Astrocyte (in vitro differentiated cells and primary cell): ENCODE measurements at places on chromosomes 1 and 21. TPM values are rescaled to one million over a fixed set of nuclear protein-coding genes. Genes with fewer than 3 reads are reported as not detected.

Gene OR2L5
- not detected in 2 replicates for total RNA-seq

Gene KRTAP19-6
- not detected in 2 replicates for total RNA-seq

Gene LYPLA2
- total RNA-seq: 79.0 and 91.7 TPM in 2 replicates

Gene CYP4A11
- not detected in 2 replicates for total RNA-seq

Gene F5
- total RNA-seq: 0.10 and 0.18 TPM in 2 replicates

Gene C1orf210
- 0.50 and 0.84 TPM in 2 replicates for total RNA-seq

Gene SPRR2F
- total RNA-seq: not detected in 2 replicates

DNA sequence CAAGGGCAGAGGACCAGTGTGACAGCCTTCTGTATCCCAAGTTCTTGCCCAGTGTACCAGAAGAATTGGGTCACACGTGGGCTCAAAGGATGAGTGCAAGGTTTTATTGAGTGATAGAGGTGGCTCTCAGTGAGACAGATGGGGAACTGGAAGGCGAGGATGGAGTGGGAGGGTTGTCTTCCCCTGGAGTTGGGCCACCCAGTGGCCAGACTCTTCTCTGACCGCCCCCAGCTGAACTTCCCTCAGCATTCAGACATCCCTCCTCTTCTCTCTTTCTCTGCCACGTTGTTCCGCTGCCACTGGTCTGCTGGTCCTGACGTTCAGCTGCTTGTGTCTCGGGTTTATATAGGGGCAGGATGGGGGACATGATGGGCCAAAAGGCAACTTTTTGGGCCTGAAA is 150.1 kb upstream of the IVNS1ABP start:
- no peak overlapping the region for H3K27ac ChIP-seq
- H3K4me3 ChIP-seq: no peak overlapping the region
- H3K36me3 ChIP-seq: no peaks in the 10 kb centered on the region
- no peaks in the 10 kb centered on the region for H3K27me3 ChIP-seq
- no peaks in the 10 kb centered on the region for H3K4me1 ChIP-seq

DNA sequence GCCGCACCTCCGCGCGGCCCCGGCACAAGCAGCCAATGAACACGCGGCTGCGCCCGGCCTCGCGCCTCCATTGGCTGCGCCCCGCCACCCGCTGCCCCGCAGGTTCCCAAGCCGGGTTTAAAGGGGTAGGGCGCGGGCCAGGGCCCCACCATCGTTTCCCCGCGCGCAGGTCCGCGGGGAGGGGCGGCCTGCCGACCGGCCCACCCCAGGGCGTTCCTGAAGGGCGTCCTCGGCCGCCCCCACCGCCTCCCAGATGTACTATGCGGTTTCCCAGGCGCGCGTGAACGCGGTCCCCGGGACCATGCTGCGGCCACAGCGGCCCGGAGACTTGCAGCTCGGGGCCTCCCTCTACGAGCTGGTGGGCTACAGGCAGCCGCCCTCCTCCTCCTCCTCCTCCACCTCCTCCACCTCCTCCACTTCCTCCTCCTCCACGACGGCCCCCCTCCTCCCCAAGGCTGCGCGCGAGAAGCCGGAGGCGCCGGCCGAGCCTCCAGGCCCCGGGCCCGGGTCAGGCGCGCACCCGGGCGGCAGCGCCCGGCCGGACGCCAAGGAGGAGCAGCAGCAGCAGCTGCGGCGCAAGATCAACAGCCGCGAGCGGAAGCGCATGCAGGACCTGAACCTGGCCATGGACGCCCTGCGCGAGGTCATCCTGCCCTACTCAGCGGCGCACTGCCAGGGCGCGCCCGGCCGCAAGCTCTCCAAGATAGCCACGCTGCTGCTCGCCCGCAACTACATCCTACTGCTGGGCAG is at the start of gene OLIG1:
TSS of gene OLIG1 (plus strand) at position 148 of the 750 bp plus-strand sequence. CDS start at position 254, 106 bp downstream.
- H3K36me3 ChIP-seq: no peaks in the 10 kb centered on the region
- H3K27me3 ChIP-seq: peaks cover 86% of the 10 kb centered on the region
- H3K4me3 ChIP-seq: no peak within 1 kb of the TSS
- H3K27ac ChIP-seq: no peak within 1 kb of the TSS
- DNase-seq: peak; percentile 36
- H3K4me1 ChIP-seq: no peaks in the 10 kb centered on the region

- H3K4me1 ChIP-seq: no peaks in the 10 kb centered on the region
- no peaks in the 10 kb centered on the region for H3K36me3 ChIP-seq
- no peak for DNase-seq
- no peak overlapping the region for H3K27ac ChIP-seq
- H3K27me3 ChIP-seq: no peaks in the 10 kb centered on the region
- H3K4me3 ChIP-seq: no peak overlapping the region
Measured at GRCh38 chr1:244874974-244875579, 10.7 kb upstream of the HNRNPU start.

GRCh38 chr21:37413553-37414291 is 47.1 kb downstream of the DYRK1A start:
- peak overlapping the region; percentile 37 for H3K27ac ChIP-seq
- no peaks in the 10 kb centered on the region for H3K36me3 ChIP-seq
- H3K27me3 ChIP-seq: no peaks in the 10 kb centered on the region
- H3K4me1 ChIP-seq: peaks cover 15% of the 10 kb centered on the region
- no peak overlapping the region for H3K4me3 ChIP-seq

GRCh38 chr21:39321424-39321823 is 8.0 kb upstream of the BRWD1 start:
- no peaks in the 10 kb centered on the region for H3K4me1 ChIP-seq
- no peaks in the 10 kb centered on the region for H3K36me3 ChIP-seq
- no peak overlapping the region for H3K4me3 ChIP-seq

DNA sequence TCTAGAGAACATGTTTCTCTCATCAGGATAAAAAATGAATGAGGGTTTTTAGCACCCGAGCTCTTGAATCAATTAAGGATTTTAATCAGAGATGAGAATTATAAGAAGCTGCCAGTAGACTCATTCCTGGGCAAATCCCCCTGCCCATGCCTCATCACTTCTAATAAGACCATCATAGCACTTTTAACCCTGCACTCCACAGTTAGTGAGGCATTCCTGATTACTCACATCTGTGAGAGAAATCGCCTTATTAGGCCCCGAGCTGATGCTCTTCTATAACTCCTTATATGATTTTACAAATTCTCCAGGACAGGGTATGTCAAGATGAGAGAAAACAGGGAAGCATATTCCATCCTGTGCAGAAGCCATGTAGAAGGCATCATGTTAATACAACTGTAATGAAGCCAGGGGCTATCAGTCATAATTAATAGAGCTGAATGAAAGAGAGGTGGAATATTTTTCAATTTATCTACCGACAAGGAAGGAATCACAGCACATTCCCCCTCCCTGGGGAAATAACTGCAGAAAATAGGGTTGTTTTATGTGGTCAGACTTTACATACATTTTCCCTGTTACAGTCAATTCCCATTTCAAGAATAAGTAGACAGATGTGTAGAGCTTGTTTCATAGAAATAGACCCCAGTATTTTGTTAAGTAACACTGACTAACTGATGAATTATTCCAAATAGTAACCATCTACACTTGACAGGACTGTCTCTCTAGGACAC is 272.7 kb downstream of the HHIPL2 start:
- no peaks in the 10 kb centered on the region for H3K4me1 ChIP-seq
- H3K27ac ChIP-seq: no peak overlapping the region
- no peak overlapping the region for H3K4me3 ChIP-seq
- H3K36me3 ChIP-seq: no peaks in the 10 kb centered on the region
- H3K27me3 ChIP-seq: peaks cover 2% of the 10 kb centered on the region

- H3K27me3 ChIP-seq: no peaks in the 10 kb centered on the region
- H3K4me1 ChIP-seq: no peaks in the 10 kb centered on the region
- H3K36me3 ChIP-seq: no peaks in the 10 kb centered on the region
- peak; percentile 47 for DNase-seq
- no peak overlapping the region for H3K4me3 ChIP-seq
Measured at GRCh38 chr21:17270229-17270628, 242.6 kb upstream of the CXADR start.

- H3K4me1 ChIP-seq: peaks cover 14% of the 10 kb centered on the region
- H3K36me3 ChIP-seq: no peaks in the 10 kb centered on the region
- no peaks in the 10 kb centered on the region for H3K27me3 ChIP-seq
- no peak overlapping the region for H3K4me3 ChIP-seq
- no peak overlapping the region for H3K27ac ChIP-seq
- DNase-seq: no peak
Measured at GRCh38 chr21:34998176-34998575, 50.9 kb downstream of the RUNX1 start.

GRCh38 chr1:198042168-198042567 is 114.6 kb upstream of the NEK7 start:
- H3K27me3 ChIP-seq: no peaks in the 10 kb centered on the region
- H3K27ac ChIP-seq: no peak overlapping the region
- H3K36me3 ChIP-seq: no peaks in the 10 kb centered on the region

GRCh38 chr1:170309389-170310013 is 163.7 kb downstream of the NTMT2 start:
- no peaks in the 10 kb centered on the region for H3K27me3 ChIP-seq
- peak overlapping the region; percentile 29 for H3K4me3 ChIP-seq
- H3K4me1 ChIP-seq: peaks cover 22% of the 10 kb centered on the region

GRCh38 chr1:116537898-116538297 is 32.9 kb downstream of the CD58 start:
- H3K27ac ChIP-seq: no peak overlapping the region
- DNase-seq: no peak
- H3K27me3 ChIP-seq: no peaks in the 10 kb centered on the region
- no peaks in the 10 kb centered on the region for H3K36me3 ChIP-seq
- H3K4me3 ChIP-seq: no peak overlapping the region
- peaks cover 20% of the 10 kb centered on the region for H3K4me1 ChIP-seq

DNA sequence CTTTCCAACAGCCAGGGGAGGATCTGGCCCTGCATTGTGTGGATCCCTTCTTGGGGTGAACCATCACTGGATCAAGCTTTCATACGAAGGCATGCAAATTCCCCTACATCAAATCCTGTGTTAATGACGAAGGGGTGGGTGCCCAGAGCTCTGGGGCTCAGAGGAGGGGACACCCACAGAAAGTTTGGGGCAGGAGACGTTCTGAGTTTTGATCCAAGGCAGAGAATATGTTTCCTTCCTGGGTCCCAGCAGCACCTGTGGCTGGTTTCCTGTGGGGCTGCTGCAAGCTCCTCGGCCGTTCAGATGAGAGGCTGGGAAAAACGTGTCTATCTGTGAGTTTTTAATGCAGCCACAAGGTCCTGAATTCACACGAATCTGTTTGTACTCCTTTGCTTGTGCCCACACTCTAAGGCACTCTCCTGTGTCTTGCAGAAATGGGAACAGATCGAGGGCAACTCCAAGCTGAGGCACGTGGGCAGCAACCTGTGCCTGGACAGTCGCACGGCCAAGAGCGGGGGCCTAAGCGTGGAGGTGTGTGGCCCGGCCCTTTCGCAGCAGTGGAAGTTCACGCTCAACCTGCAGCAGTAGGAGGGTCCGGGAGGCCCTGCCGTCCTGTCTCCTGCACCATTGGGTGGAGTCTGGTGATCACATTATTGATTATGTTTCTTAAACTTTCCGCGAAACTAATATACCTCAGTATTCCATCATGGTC is 147.1 kb downstream of the PGBD5 start:
- DNase-seq: no peak
- peaks cover 20% of the 10 kb centered on the region for H3K36me3 ChIP-seq
- no peaks in the 10 kb centered on the region for H3K27me3 ChIP-seq
- H3K4me3 ChIP-seq: no peak overlapping the region
- no peak overlapping the region for H3K27ac ChIP-seq

GRCh38 chr1:109091078-109091838 is 694 bp downstream of the TMEM167B start:
- H3K27ac ChIP-seq: peak overlapping the region; percentile 96
- peaks cover 8% of the 10 kb centered on the region for H3K36me3 ChIP-seq
- H3K27me3 ChIP-seq: no peaks in the 10 kb centered on the region
- H3K4me3 ChIP-seq: peak overlapping the region; percentile 77

- H3K4me1 ChIP-seq: no peaks in the 10 kb centered on the region
- H3K4me3 ChIP-seq: no peak overlapping the region
- no peaks in the 10 kb centered on the region for H3K36me3 ChIP-seq
- peaks cover 4% of the 10 kb centered on the region for H3K27me3 ChIP-seq
- no peak overlapping the region for H3K27ac ChIP-seq
Measured at GRCh38 chr1:101993710-101994109, 3.0 kb downstream of the OLFM3 start.
